ENCODE measurements at places on chromosomes 4 and X.

GRCh38 chrX:104085477-104085876, 9.4 kb upstream of the TMSB15C start:
- DNase-seq: no peak

DNA sequence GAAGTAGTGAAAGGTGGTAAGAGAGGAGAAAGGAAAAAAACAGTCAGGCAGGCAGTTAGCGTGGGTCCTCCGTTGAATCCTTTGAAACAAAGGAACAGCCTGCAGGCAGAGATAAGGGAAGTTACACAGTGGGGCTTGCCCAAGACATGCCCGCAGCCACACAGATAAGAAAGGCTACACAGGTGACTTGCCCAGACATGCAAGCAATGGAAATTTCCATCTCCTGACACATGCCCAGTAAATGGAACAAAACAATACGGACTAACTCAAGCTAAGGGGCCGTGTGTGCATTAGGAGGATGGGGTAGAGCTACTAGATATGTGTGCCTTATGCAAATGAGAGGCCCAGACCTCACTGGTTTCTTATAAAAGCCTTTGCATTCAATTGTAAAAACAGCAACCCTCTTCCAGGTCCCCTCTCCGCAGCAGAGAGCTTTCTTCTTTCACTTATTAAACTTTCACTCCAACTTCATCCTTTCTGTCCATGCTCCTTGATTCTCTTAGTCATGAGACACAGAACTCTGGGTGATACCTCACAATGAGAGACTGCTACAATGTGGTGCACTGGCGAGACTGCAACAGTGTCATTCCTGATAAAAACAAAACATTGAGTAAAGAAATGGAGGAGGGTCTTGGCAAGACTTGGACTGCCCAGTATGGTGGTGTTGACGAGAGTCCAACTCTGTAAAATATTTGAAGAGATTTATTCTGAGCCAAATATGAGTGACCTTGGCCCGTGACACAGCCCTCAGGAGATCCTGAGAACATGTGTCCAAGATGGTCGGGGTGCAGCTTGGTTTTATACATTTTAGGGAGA, 997.4 kb upstream of the PRKX start:
- no peak for DNase-seq

DNA sequence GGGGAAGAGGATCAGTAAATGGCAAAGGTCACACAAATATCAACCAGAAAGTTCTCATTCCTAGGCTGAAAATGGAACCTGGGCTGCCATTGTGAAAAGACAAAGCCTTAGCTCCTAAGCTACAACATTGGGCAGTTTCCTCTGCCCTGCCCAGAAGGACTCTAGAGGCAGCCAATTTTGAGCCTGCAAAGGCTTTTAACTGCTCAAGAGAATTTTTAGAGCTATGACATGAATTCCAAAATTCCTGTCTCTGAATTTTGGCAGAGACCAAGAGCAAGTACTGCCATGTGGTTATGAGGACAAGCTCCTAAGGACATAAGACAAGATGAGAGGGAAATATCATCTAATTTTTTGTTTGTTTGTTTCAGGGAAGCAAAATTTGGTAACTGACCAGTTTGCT, 29.6 kb upstream of the IGFBP7 start:
- DNase-seq: no peak

GRCh38 chr4:40720916-40721315, 28.8 kb upstream of the NSUN7 start:
- no peak for DNase-seq

GRCh38 chrX:63561425-63561824, 210.3 kb upstream of the SPIN4 start:
- DNase-seq: no peak
